ENCODE measurements at places on chromosomes 16 and 17.

DNA sequence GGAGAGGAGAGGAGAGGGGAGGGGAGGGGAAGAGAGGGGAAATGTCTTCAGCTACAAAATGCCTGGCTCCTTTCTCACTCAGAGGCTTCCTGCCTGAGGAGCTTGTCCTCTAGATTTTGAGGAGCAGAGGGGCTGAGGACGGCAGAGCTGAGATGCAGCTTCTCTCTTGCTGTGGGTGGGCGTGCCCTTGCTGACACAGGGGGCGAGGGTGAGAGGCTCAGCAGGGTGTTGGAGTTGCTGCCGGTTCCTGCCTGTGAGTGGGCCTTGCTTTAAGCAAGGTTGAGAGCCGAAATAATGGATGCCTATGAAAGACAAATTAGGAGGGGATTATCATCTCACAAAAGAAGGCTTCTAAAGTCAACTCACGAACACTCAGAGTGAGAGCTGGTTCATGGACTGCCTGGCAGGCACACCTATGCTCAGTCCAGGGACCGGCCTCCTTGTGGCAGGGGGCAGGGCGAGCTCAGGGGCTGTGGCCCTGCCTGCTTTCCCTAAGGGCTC lies 215.6 kb downstream of the MSI2 start:
- no peak for DNase-seq

- no peak for DNase-seq
Observed at GRCh38 chr16:2500430-2500917, 13.3 kb upstream of the ATP6V0C start.

- no peak for DNase-seq
Observed at GRCh38 chr16:23566724-23567123, 9.2 kb downstream of the UBFD1 start.

DNA sequence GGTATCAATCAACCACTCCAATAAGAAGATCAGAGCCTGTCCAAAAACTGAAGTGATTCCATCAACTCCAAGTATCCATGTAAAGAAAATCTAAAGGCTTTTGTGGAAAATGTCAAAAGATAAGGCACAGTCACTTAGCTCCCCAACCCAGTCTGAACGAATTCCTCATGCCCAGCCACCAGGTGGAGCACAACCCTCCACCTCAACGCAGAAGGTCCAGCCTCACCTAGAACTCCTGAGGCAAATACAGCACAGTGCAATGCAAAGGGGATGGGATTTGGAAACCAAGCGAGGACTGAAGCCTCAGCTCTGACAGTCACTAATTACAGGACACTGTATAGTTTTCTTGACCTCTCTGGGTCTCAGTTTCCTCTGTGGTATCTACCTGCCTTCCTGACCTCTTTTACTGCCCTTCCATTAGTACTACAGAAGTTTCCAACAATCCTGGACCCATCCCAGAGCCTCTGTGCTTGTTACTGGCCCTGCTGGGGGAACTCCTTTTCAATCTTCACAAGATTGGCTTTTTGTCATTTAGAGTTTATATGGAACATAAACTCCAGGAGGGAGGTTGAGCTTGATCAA lies 2.0 kb downstream of the NCBP3 start:
- DNase-seq = peak; percentile 59
